Esophagus squamous epithelium (tissue), 5 donors: ENCODE measurements at places on chromosomes 4 and X. TPM values are rescaled to one million over a fixed set of nuclear protein-coding genes. Genes with fewer than 3 reads are reported as not detected.

DNA sequence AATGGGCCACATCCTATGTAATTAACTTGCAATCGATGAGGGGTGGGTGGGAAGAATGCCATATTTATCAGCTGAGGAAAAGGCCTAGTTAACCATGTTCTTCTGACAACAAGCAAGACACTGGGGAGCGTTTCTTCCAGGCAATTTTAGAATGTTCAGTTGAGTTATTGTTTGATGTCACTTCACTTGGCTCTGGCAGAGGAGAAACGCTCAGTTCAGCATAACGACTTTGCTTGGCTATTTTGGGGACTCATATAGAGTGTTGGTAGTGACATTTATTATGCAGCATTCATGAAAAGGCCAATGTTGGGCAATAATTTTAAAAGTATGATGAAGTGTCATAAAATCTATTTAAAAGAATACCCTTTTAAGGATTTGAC, 648 bp downstream of the SYNPO2 start:
- no peak for DNase-seq

GRCh38 chr4:37910091-37910486, 19.2 kb downstream of the TBC1D1 start:
- DNase-seq: no peak

MAGIX gene
- 9.8 TPM for total RNA-seq

GRCh38 chr4:186724864-186725468, 1.3 kb upstream of the FAT1 start:
- no peak for DNase-seq

- no peak for DNase-seq
Observed at GRCh38 chrX:50953832-50954231, 43.3 kb downstream of the BMP15 start.

GRCh38 chr4:37631551-37631950, 54.6 kb downstream of the RELL1 start:
- no peak for DNase-seq

- no peak for DNase-seq
Observed at GRCh38 chr4:7255996-7256395, 63.7 kb downstream of the SORCS2 start.

SYP gene
- 0.57 TPM for total RNA-seq

RASL11B gene
- total RNA-seq: 0.97 TPM

GRCh38 chrX:106450405-106450804, 161.4 kb upstream of the RADX start:
- no peak for DNase-seq

- DNase-seq: no peak
Observed at GRCh38 chrX:30865612-30866011, 23.4 kb downstream of the TAB3 start.

DNA sequence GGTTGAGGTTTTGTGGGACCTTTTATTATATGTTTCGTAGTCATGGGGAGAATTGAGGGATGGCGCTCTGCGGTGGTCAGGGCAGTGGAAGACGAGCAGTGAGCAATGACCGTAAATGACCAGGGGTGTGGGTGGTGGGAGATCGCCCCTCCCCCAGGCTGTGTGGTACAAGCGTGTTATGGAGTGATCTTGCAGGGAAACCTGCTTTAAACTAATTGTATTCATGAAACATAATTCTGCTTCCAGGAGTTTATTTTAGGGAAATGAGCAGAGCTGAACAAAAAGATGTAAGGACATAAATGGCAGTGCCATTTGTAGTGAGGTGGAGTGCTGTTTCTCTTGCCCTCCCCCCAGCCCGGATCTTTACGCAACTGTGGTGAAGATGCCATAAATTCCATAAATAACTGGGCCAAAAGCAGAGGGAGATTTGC, 20.2 kb downstream of the GYG2 start:
- no peak for DNase-seq

- no peak for DNase-seq
Observed at GRCh38 chrX:143733866-143734265, 13.3 kb upstream of the SPANXN2 start.

DCX gene
- 0.26 TPM for total RNA-seq

ADAMTS3 gene
- 0.15 TPM for total RNA-seq

DNA sequence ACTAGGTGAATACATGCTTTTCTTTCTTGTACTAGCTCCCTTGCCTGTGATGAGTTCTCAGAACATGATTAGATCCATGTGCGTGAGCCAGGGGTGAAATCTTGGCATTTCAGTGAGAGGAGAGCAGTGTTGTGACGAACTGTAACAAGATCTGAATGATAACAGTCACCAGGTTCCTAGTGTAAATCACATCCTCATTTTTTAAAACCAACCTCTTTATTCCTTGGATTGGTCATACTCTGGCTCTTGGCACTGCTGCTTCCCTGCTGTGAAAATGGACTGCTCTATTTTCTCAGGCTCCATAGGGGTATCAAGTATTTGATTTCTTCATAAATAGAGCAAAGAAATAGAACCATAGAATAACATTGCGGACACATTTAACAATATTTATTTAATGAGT, 206.3 kb downstream of the SLC4A4 start:
- no peak for DNase-seq

KCNIP4 gene
- not detected for total RNA-seq

AFP gene
- total RNA-seq: not detected

ASB9 gene
- 3.4 TPM for total RNA-seq

GRCh38 chr4:76591992-76592391, 157.0 kb downstream of the SHROOM3 start:
- no peak for DNase-seq

TLR10 gene
- total RNA-seq: 0.09 TPM

GRCh38 chrX:3476973-3477372, 130.5 kb upstream of the MXRA5 start:
- DNase-seq: no peak

DNA sequence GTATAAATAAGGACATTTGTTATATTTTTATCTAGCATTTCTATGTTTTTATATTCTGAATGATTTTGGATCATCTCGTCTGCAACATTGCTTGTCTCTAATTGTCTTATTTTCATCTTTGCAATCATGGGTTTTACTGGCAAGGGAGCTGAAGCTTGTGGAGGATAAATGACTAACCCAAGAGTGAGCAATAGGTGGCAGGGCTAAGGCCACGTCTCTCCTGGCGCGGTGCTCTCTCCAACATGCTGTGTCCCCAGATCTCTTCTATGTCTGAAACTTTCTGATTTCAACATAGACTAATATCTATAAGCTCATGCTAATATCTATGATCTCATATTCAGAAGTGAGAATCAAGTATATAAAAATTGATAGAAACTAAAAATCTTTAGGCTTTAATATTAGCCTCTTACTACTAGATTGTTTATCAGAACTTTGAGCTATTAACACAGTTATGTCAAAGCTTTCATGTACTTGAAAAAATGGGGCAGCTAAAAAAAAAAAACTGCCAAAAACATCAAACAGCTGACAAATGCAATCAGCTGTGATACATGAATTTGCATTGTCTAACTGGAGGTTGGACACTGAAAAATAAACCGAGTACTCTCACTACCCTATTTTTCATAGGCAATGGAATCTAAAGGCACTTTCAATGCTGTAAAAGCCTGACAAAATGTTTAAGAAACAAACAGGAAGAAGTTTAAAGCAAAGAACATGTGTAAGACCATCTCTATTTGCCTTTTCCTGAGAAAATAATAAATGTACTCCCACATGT, 169.2 kb downstream of the TMA16 start:
- DNase-seq: no peak

DNA sequence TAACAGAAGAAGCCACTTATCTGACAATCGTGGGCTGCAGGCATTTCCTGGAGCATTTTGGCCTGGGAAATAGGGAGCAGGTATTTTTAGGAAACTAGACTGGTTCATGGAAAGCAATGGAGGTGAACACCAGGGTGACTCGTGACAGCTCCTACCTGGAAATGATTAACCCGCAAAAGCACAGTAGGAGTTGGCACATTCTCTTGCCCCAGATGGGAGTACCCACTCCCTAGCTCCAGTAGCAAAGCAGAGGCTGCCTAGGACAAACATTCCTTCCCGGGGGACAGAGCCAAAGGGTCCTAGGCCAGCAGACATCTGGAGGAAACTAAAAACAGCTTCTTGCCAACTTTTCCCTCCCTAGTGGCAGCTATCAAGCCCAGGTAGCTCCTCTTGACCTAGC, 29.0 kb downstream of the RTL5 start:
- no peak for DNase-seq

DNA sequence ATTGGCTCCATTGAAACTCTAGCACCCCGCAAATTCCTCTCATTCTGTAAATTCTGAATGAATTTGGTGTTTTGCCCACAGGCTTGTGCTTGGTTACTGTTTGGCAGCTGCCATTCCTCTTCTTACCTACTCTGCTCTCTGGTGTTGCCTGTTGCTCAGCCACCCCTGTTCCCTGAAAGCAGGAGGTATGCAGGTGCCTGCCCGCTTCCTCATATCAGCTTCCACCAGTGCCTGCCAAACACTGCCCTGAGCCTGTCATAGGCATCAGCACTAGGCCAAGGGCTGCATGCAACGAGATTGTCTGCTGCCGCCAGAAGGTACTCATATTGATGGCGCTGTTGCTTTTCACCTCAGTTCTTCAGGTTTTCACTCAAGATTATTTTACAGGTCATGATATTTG, 978.1 kb downstream of the C4orf33 start:
- DNase-seq: no peak

VEGFD gene
- total RNA-seq: 0.13 TPM

GRCh38 chrX:16002185-16002584, 121.2 kb upstream of the GRPR start:
- DNase-seq: no peak

HS3ST1 gene
- 13.0 TPM for total RNA-seq

DNA sequence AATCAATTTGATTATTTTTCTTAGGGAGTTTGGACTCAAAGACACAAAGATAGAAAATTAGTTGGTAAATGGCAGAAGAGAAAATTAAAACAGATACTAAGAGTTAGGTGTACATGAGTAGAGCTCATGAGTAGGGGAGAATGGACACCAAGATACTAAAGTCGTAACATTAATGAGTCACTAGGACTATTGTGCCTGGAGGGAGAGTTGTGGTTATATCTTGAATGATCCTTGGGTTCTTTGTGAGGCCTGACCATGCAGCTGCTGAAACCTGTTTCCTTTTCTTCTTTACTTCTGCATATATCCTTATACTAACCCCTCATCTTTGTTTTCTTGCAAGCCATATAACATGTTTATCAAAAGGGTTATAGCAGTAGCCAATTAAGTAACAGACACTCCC, 532.8 kb downstream of the RPA4 start:
- no peak for DNase-seq
